Retinal pigment epithelial cell (primary cell): ENCODE measurements at places on chromosomes 1 and 21.
A peak's percentile ranks its signal among the peaks of the same experiment; 100 is the strongest.

DNA sequence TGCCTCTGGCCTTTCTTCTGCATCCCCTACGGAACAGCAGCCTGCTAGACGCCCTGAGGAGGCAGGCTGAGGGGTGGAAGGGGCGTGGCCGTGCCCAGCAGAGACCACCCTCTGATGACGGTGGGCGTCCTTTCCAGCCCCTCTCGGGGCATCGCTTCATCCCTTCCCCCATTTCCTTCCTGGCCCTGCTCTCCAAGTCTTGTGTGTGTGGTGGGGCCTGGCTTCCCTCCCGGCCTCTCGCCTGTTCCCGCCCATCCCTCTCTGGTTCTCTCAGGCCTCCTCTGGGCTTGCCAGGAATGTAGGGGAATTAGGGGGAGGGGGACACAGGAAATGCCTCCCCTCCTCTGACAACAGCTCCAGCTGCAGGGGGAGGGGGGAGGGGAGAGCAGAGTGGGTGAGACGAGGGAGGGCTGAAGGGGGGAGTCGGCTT is 51.1 kb downstream of the SKI start:
- DNase-seq, result peak; percentile 85

GRCh38 chr1:212157252-212157651 is 121.7 kb downstream of the DTL start:
- DNase-seq, result no peak

GRCh38 chr21:45586289-45586858 is 44.1 kb upstream of the SLC19A1 start:
- no peak for DNase-seq

- DNase-seq, result no peak
Observed at GRCh38 chr1:33758698-33759097, 105.2 kb upstream of the HMGB4 start.

- DNase-seq, result no peak
Observed at GRCh38 chr1:214295934-214296333, 15.0 kb downstream of the SMYD2 start.

DNA sequence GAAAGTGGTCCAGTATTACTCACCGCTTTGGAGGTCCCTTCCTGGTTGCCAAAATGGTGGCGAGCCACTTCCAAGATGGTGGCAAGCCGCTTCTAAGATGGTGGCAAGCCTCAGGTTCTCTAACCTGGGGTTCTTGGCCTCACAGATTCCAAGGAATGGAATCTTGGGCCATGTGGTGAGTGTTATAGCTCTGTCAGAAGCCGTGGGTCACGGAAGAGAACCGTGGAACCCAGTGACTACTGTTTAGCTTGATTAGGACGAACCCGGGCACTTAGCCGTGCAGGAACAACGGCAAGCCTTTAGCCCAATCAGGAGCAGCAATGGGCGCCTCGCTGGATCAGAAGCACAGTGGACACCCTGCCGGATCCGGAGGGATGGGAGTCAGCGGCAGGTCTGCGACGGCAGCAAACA is 356.2 kb upstream of the TMPRSS15 start:
- no peak for DNase-seq

DNA sequence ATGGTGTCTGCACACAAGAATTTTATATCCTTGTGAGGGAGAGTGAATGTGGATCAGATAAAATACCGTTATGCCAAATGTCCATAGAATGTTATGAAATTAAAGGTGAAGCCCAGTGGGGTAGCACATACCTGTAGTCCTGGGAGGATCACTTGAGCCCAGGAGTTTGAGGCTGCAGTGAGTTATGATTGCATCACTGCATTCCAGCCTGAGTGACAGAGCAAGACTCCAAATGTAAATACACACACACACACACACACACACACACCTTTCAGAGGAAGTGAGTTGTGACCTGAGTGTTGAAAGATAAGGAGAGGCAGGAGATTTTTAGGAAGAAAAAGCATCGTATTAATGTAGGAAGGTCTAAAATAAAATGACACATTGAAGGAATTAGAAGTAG is 28.1 kb upstream of the ZYG11A start:
- no peak for DNase-seq

DNA sequence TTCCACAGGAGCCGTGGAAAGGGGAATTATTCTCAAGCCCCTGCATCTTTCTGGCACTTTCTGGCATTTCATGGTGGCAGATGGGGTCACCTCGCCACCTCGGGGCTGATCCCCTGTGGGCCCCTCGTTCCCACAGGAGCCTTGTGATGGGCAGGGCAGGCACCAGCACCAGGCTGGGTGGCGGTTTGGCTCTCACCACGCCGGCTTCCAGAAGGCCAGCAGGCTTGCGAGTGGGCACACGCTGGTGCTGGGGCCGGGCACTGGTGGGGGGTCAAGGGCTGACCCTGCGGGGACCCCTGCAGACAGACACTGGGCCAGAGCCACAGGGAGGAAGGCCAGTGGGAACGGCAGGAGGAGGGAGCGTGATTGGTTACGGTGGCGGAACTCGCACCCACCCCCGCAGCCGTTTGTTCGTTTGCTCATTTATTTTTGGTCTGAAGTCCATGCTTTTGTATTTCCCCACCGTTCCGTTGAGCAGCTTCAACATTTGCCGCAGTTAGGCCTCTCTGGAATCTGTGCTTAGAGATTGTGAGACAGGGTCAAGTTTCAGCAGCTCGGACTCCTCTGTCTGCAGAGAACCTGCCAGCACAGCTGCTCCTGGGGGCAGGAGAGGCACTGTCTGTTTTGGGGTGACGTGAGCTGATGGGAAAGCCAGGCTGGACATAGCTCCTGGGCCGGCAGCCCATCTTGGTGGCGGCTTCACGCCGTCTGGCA is 5.3 kb downstream of the COL18A1 start:
- no peak for DNase-seq

- DNase-seq, result no peak
Observed at GRCh38 chr1:162977944-162978568, 91.1 kb upstream of the RGS4 start.
